ENCODE measurements at places on chromosomes 5 and 9. TPM values are rescaled to one million over a fixed set of nuclear protein-coding genes. Genes with fewer than 3 reads are reported as not detected.

- DNase-seq = peak; percentile 60
These were observed 82.7 kb downstream of the ITGA1 start for GRCh38 chr5:52870448-52870847.

DNA sequence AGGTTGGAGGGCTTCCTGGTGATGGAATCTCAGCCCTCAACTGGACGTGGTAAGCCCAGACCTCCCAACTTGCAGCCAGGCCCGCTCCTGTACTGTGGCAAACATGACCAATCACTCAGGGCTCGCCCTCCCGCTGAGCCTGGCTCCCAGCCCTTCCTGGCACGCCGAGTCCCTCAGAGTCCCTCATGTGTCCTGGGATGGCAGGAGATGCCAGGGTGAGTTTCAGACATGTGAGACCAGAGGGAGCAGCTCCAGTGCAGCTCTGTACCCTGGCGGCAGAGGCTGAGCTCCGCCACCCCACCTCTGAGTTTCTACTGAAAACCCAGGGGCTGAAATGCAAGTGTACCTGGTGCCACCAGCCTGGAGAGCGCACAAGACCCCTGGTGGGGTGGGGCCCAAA, 42.0 kb upstream of the RXRA start:
- DNase-seq = no peak

DNA sequence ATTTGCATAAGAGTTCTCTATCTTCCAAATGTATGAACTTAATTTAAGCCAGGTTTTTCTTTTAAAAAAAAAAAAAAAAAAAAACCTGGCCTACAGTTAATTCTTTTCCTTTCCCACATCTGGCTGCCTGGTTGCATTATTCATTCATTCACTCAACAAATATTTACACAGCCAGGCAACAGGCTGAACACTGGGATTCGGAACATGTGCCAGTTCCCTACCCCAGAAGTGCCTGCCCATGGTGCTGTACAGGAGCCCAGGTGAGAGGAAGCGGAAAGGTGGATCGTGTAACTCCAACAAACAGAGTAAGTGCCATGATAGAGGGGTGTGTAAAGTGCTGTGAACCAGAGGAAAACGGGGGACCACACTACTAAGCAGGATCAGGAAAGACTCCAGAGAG, 93.6 kb downstream of the CDK5RAP2 start:
- DNase-seq = no peak

Gene TSSK1B
- not detected for total RNA-seq

Gene CSF2
- not detected for total RNA-seq

Gene ACTBL2
- 1.0 TPM for total RNA-seq

All from Caki2 (cell line).